ENCODE measurements at places on chromosomes 1 and 21.

GRCh38 chr1:168216171-168216570 lies 9.6 kb upstream of the SFT2D2 start:
- no peak for DNase-seq

GRCh38 chr1:85387781-85388180 lies 77.2 kb downstream of the DDAH1 start:
- no peak for DNase-seq

DNA sequence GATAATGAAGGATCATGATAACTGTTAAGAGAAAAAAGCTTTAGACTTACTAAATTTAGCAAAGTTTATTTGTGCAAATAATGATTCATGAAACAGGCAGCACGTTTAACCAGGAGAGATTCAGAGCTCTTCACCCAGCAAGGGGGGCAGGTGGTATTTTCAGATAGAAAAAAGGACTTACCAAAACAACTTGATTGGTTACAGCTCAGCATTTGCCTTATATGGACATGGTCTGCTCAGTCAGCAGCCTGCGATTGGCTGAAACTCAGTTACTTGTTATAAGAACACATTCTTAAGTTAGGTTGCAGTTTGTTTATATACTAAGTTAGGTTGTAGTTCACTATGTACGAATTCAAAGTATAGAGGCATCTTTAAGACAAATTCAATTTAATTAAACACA lies 165.6 kb downstream of the DUSP10 start:
- DNase-seq, result no peak

- no peak for DNase-seq
Observed at GRCh38 chr1:47568763-47569162, 130.9 kb downstream of the FOXD2 start.
